Ammon's horn (tissue), 1 donor: ENCODE measurements at places on chromosomes 5 and 9.

DNA sequence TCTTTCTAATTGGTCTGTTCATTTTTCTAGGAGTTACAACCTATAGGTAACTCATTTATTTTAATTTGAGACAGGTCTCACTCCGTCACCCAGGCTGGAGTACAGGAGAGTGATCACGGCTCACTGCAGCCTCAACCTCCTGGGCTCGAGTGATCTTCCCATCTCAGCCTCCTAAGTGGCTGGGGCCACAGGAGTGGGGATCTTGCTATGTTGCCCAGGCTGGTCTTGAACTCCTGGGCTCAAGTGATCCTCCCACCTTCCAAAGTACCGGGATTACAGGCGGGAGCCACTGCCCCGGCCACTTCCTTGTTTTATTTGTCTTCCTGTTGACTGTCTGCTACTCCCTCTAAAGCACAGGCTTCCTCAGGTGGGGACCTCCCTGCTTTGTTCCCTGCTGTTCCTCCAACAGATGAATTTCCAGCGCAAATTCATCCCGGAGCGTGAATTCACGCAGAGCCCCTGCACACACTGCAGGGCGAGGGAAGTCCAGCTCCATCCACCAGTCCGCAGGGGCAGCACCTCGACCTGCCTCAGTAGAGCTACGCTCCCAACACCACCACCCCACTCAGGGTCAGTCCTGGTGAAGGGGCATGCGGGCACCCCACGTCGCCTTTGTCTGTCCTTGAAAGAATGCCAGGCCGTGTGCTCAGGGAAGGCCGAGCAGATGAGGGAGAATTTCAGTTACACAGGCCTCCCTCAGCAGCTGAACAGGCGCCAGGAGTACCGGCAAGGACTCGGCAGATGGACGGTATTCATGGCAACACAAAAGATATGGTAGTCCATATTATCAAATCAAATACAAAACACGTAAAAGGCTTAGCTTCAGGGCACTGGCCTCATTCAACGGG lies 6.3 kb downstream of the QSOX2 start:
- DNase-seq: peak; percentile 28

- DNase-seq: no peak
Observed at GRCh38 chr5:55440188-55440646, 94.5 kb downstream of the PLPP1 start.

- DNase-seq: peak; percentile 71
Observed at GRCh38 chr5:115209279-115209678, 39.6 kb upstream of the TRIM36 start.

- DNase-seq: peak; percentile 25
Observed at GRCh38 chr9:4147476-4148230, 152.2 kb downstream of the GLIS3 start.

DNA sequence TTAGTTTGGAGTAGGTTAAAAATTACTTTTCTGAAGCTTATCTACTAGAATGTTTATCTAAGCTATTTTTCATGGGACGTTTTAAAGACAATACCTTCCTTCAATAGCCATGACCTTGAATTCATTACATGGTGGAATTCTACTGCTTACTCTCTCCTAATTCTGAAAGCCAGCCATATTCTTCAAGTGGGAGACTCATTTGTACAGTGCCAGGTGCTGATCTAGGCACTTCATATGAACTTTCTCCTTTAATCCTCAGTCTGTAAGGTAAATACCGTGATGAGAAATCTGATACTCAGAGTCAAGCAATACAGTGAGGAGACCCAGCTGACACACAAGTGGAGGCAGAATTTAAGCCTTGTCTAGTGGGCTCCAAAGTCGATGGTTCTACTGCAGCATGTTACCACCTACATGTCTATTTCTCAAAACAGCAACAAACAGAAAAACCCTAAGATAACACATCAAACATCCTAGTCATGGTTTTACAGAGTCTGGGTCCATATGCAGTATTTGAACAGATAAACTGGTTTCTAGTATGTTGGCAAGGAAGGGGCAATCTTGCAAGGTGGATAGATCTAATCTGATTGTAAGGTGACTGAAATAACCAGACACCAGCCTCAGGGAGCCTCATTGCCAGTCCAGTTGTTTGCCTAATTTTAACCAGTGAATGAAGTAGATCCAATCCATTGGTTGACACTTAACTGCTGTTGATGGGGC lies 243.7 kb downstream of the PIK3R1 start:
- no peak for DNase-seq

- no peak for DNase-seq
Observed at GRCh38 chr5:61115968-61116367, 46.3 kb downstream of the SMIM15 start.

GRCh38 chr9:85041466-85042137 lies 372.1 kb downstream of the NTRK2 start:
- DNase-seq: peak; percentile 59

- peak; percentile 53 for DNase-seq
Observed at GRCh38 chr9:113963017-113963620, 87.0 kb downstream of the ZNF618 start.

DNA sequence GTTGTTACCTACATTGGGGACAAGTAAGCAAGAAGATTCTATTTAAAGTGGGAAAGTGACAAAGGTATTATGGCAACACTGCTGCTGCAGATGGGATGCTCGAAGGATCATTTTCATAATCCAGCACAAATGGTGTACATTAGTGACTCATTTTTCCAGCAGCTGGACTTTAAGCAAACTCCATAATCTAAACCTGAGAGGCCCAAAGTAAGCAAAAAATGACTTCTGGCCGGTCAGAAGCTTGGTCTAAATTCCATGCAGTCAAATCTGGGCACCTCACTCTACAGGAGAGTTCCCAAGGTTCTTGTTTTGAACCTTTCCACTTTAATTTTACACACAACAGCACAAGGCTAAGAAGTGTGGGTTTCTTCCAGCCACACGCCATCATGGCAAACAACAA lies 43.6 kb upstream of the TRAF1 start:
- DNase-seq: no peak

- peak; percentile 10 for DNase-seq
Observed at GRCh38 chr5:96196890-96197289, 235.2 kb upstream of the ELL2 start.

GRCh38 chr9:88590558-88591146 lies 55.7 kb downstream of the NXNL2 start:
- no peak for DNase-seq

DNA sequence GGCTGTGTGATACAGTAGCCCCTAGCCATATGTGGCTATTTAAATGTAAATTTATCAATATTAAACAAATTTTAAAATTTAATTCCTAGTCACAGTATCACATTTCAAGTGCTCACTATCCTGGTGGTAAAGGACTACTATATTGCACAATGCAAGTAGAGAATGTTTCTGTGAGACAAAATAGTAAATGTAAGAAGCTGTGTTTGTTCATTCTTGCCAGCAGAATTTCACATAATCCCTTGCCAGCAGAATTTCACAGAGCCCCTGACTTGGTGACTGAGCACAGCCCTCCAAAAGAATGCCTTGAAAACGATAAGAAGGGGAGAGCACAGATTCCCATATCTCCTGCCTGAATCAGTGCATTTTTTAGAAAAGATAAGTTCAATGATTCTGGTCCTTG lies 75.9 kb upstream of the SELENOP start:
- no peak for DNase-seq

GRCh38 chr9:110555551-110556331 lies 23.8 kb downstream of the SVEP1 start:
- DNase-seq: no peak

DNA sequence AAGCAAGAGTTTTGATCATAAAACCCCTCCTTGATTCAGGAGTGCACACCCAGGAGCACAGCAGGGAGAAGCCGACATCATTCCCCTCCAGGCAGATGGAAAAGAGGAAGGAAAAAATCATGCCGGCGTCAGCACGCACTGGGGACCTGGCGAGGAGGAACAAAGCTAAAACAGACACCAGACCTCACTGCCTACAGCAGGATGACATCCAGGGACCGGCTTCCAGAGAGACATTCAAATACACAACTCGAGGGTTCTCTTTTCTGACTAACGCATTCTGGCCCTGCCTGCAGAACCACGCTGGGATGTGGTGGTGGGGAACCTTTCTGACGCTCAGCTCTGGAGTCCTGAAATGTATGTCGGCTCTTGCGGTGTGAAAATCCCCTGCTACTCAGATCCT lies 2.7 kb downstream of the UBAC1 start:
- DNase-seq: peak; percentile 56

DNA sequence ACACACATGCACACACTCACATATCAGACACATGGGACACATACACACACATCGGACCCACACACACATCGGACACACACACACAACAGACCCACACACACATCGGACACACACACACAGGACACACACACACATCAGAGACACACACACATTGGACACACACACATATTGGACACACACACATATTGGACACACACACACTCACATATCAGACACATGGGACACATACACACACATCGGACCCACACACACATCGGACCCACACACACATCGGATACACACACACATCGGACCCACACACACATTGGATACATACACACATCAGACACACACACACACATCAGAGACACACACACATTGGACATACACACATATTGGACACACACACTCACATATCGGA lies 12.8 kb upstream of the LAMC3 start:
- no peak for DNase-seq

GRCh38 chr9:73089304-73089985 lies 62.2 kb upstream of the ANXA1 start:
- no peak for DNase-seq

GRCh38 chr5:32712481-32713360 lies 1.6 kb downstream of the NPR3 start:
- DNase-seq: no peak

DNA sequence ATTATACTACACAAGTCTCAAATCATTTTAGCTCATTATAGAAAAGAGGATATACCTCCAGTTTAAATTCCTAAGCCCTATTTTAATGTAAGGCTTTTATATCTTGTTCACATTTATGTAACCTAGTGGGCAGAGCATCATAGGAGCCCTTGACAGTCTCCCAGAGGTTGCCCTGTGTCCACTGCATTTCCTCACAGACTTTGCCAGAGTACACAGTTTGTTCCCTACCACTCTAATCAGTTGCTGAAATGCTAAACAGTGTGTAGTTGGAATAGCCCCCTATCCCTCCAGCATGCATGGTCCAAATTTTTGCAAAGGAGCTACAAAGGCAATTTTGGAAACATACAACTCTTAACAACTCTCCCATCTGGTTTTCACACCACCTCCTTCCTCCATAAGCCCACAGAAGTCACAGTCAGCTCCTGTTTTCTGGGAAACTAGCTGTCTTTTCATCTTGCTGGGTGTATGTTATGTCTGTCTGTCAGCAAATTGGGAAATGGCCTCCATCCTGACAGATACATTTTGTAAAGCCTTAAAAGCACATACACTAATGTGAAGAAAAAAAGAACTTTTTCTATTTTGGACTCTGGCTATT lies 212.2 kb downstream of the DENND1A start:
- peak; percentile 9 for DNase-seq

DNA sequence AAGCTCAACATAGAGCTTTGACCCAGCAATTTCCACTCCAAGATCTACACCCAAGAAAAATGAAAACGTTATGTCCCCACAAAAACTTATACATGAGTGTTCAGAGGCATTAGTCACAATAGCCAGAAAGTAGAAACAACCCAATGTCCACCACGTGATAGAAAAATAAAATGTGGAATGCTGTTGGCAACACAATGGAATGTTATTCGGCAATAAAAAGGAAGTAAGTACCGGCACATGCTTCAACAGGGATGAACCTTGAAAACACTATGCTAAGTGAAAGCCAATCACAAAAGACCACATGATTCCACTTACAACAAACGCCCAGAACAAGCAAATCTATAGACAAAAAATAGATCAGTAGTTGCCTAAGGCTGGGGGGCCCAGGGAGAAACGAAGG lies 6.0 kb downstream of the UBQLN1 start:
- DNase-seq: no peak
